ENCODE measurements at places on chromosomes 16 and 17.

GRCh38 chr17:80507965-80508364 is 31.6 kb upstream of the NPTX1 start:
- DNase-seq: no peak

DNA sequence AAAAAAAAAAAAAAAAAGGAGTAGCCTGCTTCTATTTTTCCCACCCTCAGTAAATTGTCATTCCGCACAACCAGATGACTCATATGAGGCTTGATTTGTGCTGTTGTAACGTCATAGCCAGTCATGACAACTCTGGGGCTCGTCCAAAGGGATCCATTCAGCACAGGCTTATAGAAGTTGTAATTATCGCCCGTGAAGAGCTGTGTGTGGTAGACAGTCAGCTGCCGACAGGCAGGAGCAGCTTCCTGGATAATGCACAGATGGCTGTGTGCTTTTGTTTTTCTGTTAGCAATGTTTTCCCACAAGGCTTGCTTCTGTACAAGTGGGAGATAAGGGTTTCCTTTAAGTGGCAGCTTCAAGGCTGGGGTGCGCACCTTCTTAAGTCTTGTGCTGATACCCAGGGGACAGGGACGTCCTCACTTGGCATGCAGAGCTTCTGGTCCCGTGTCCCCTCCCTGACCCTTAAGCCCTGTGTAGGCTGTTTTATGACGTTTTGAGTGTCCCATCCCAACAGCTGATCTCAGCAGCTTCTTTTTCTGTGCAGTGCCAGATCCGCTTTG is 26.0 kb downstream of the SNX29 start:
- no peak for DNase-seq

DNA sequence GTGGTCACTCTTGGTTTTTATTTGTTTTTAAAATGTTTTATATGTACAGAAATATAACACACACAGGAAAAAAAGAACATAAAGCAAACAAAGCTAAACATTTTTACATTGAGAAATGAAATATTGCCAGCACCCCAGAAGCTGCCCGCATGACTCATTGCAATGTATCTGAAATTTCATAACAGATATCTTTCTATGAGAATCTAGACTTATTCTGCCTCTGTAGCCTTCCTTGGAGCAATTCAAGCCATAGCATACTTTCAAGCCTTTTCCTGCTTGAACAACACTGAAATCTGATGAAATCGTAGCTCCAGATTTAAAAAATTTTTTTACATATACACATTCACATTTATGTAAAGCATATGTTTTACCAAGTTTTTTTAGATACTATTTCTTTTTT is 86.9 kb downstream of the RBBP6 start:
- DNase-seq: no peak

DNA sequence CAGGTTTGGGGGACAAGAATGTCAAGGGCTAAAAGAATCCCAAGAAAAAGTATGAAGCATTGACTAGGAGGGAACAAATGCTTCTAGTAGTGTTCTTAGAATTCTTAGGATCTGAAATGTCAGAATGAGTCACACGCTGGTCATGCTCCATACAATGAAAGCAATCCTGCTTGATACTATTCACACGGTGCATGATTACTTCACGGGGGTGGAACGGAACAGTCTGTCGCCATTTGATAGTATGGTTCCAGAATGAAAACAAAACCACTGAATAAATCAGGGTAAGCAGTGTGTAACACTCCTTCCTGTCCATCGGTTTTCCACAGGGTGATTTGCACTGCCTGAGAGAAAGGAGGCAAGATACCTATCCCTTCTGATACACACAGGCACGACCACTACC is 22.9 kb upstream of the YWHAE start:
- no peak for DNase-seq

- no peak for DNase-seq
Measured at GRCh38 chr17:41413353-41413957, 10.9 kb downstream of the KRT37 start.

DNA sequence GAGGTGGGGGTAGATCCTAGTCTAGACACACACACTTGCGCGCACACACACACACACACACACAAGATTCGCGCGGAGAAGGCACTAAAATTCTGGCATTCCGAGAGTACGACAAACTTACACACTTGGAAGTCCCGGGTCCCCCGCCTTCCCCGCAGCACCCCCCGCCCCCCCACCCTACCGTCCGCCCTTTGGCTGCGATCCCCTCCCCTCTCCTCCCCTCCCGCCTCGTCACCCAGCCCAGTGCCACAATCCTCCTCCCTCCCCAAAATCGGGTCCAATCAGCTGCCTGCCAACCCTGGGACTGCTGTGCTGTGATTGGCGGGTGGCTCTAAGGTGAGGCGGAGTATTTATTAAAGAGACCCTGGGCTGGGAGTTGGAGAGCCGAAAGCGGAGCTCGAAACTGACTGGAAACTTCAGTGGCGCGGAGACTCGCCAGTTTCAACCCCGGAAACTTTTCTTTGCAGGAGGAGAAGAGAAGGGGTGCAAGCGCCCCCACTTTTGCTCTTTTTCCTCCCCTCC is at the start of gene SOX9:
TSS of gene SOX9 (plus strand) at position 379 of the 522 bp plus-strand sequence. CDS start 372 bp downstream, outside the sequence.
- DNase-seq: no peak

DNA sequence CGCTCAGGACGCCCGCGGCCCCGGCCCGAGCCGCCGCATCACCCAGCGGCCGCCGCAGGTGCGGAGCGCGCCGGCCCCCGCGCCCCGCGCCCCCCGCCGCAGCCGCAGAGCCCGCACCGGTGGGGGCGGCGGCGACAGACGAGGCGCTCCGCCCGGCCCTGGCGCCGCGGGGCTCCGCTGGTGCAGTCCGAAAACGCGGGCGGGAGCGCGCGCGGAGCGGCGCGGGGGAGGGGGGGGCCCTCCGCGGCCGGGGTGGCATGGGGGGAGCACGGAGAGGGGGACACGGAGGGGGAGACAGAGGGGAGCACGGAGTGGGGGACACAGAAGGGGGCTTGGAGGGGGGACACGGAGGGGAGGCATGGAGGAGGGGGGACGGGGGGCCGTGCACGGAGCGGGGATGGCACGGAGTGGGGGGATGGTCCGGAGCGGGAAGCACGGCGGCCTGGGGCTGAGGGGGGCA is at the start of gene AATK:
TSS of gene AATK (minus strand) at position 189 of the 460 bp plus-strand sequence. CDS start 229 bp downstream, outside the sequence.
- DNase-seq: no peak

GRCh38 chr17:4417129-4417667 is 16.5 kb upstream of the SPNS3 start:
- DNase-seq: no peak
